ENCODE measurements at places on chromosomes 11 and 22.

DNA sequence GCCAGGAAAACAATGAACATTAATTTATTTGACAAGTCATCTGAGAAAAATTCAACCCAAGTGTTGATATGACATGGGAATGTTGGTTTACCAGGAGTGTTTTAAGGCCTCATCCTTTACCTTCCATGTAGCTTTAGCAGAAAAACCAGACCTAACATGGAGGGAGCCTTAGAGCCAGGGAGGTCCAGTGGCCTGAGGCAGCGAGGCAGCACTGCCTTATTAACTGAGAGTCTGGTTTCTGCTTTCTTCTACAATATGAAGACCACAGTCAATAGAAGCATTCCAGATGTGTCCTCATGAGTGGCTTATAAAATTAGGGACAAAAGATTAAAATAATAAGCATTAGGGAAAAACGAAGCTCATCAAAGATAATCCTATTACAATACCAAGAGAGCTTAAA is 61.5 kb downstream of the DKK3 start:
- DNase-seq, result no peak

DNA sequence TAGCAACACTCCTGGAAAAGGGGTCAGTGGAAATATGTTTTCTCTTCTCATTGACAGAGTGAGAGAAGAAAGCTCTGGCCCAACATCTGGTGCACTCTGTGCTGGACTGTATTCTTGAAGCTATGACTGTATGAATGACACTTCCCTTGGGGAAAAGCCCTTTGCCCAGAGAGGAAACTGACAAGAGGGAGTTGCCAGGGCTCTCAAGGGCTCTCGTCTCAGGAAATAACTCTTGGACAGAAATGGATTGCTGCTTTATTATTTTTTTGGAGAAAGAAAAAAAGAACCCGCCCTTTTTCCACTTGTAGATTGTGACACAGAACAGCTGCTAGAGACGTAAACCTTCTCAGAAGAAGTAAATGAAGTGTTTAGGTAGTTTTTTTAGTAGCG is 11.4 kb downstream of the ETS1 start:
- DNase-seq, result no peak

GRCh38 chr11:69157822-69158231 is 2.1 kb downstream of the SMIM38 start:
- DNase-seq, result no peak

GRCh38 chr11:119369132-119369925 is 12.2 kb downstream of the USP2 start:
- no peak for DNase-seq

GRCh38 chr11:69531071-69531716 is 49.7 kb downstream of the LINC01488 start:
- no peak for DNase-seq

DNA sequence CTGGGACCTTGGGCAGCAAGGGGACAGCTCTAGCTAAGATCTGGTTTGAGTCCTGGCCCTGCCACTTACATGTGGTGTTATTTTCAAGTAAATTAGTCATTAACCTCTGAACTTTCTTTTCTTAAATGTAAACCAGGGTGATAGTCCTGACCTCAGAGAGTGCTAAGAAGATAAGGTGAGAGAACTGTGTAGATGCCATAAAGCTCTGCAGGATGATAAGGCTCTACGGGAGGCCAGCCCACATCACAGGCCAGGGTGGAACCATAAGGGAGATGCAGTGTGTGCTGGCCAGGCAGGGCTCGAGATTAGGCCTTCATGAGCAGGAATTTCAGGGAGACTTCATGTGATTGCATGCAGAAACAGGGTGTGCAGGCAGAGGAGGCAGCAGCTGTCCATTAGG is 24.2 kb downstream of the NECTIN1 start:
- no peak for DNase-seq

DNA sequence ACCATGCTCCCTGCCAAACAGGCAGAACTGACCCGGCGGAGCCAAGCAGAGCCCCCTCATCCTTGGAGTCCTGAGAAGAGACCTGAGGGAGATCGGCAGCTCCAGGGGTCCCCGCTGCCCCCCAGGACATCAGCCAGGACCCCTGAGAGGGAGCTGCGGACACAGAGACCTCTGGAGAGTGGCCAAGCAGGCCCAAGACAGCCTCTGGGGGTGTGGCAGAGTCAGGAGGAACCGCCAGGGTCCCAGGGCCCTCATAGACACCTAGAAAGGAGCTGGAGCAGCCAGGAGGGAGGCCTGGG is 37.5 kb downstream of the TRIOBP start:
- no peak for DNase-seq

- DNase-seq, result no peak
Observed at GRCh38 chr11:134154441-134154840, 69.3 kb downstream of the NCAPD3 start.

GRCh38 chr11:46590740-46591605 is 2.9 kb downstream of the AMBRA1 start:
- DNase-seq, result no peak

GRCh38 chr11:33899400-33900037 is 7.6 kb upstream of the LMO2 start:
- no peak for DNase-seq

GRCh38 chr11:30631148-30631547 is 45.0 kb upstream of the MPPED2 start:
- no peak for DNase-seq

DNA sequence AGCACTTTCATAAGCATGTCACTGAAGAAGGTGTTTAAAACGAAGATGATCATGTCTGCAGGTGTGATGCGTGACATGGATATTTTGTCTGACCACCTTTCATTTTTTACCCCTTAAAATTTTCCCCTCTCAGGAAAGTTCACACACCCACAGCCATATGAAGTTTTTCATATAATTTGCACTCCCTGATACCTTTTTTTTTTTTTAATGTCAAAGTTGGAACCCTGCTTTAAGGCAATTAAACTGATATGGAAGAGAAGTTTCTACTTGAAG is 104.6 kb downstream of the ATXN10 start:
- no peak for DNase-seq

- DNase-seq, result no peak
Observed at GRCh38 chr11:80958361-80958760, 1517.5 kb upstream of the TENM4 start.

DNA sequence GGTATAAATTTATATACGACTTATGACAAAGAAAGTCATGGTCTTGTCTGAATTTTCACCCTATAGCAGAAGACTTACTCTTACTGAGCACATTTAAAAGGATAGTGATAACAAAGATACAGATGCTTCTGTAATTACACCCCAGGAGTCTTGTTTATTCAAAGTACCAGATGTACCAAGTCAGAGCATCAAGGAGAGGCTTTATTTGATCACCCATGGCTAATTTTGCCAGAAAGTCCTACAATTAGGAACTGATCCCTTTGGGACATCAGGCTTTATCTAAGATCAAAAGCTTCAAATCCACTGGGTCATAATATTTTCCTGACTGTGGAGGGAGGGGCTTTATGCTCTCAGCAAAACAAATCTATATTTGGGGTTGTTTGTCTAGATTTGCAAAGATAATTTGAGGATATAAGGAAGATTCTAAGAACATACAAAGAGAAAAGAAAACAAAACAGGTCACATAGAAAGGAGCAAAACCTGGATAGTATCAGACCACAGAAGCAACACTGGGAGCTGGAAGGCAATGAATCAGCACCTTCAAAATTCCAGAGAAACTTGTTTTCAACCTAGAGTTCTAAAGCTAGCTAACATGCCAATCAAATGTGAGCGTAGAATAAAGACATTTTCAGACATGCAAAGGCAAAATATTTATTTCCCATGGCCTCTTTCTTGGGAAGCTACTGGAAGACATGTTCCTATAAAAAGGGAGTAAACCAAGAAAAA is 124.8 kb upstream of the CSNK2A3 start:
- no peak for DNase-seq

- no peak for DNase-seq
Observed at GRCh38 chr22:28379075-28379779, 300.4 kb downstream of the TTC28 start.

DNA sequence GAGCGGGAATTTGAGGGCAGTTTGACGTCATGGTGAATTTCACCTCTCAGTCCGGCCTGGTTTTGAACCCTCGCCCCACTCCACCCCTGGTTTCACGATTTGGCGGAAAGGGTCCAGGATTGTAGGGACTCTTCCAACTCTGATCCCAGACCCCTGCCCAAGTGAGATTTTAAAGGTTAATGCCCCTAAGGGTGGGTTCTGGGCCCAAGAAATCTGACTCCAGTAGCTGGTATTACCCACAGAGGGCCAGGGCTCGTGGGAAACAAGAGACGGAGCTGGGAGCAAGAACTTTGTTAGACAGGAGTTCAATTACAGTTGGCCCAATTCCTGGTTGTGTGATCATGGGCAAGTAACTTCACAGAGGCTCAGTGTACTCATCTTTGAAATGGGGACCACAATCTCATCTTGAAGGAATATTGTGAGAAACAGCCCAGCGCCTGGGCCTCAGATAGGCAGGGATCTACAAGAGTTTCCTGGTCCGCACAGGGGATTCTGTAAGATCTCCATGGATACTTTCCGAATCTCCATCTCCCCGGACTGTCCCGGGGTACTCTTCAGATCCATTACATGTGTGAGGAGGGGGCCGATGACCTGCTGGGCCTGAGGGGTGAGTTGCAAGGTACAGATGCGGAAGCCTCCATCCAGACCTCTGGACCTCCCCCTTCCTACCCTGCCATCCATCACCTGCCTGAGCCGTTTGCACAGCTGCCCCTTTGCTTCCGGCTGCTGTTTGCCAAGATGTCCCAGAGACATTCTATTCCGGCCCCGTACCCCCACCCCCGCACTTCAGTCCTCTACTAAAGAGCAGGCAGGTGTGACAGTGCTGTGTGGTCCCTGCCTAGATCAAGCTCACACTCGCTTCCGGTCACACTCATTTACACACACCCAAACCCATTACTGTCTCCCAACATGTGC is 687 bp upstream of the CALCA start:
- no peak for DNase-seq

DNA sequence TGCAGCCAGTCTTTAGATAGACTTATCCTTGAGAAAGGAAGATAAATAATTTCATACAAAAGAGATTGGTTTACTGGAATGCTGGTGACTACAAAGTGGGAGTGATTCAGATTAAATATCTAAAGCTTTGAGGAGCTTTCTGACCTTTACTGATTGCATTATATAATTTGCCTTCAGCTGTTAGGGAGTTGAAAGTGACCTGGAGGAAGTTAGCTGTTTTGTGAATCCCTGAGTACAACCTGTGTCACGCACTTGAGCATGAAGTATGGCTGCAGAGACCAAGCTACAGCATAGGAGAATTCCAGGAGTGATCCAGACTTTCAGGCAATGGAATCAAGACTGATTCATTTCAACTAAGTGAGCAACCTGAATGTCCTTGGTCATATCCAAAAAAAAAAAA is 1848.3 kb upstream of the RAG2 start:
- DNase-seq, result no peak

DNA sequence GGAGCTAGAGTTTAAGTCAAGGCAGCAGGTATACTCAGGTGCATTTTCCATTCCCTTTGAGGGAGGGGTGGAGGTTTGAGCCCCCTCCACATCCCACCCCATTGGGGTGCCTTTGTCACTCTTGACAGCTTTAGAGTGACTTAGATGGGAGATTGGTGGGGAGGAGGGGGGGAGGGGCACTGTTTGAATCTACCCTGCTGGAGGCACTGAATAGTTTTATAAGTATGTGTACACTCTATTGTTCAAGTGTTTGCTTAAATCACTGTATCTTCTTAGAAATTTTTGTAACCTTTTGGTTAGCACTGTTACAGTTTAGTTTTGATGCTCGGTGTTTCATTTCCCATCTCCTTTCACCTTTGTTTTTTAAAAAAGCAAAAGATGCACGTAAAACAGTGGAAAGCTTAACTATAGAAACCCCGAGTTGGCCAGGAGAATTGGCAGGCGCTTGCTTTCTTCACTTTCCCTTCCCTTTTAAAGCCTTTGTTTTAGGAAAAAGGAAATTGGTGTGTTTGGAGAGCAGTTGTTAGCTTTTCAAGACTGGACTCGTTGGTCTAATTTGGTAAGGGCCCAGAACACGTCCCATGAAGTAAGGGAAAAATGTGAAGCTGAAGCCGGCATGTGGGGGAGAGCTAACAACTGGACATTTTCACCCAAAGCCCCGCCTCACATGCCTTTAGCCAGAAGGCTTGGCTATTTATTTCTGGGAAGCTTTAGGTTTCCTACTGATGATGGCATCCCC is 42.8 kb downstream of the TNRC6B start:
- no peak for DNase-seq

- DNase-seq, result no peak
Observed at GRCh38 chr11:81030186-81030585, 1589.4 kb upstream of the TENM4 start.

- no peak for DNase-seq
Observed at GRCh38 chr22:23388517-23388890, 191.6 kb downstream of the IGLL1 start.

DNA sequence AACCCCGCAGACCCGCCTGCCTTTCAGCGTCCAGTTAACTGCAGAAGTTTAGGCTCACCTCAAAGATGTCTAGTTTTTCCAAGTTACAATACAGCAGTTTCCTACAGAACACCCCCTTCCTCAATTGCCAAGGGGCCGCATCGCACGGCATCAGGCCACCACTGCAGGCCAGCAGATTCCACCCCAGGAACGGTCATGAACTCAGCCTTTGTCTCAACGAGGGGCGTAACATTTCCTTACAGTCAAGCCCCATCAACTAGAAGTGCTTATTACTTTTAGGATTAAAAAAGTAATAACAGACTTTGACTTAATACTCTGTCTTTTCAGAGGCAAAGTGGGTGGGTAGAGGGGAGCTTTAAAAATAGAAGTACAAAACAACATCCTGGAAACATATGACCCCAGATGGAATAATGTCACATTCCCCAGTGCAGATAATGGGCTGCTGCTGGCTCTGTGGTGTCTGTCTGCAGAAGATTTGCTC is 36.3 kb downstream of the PPP2R1B start:
- no peak for DNase-seq

GRCh38 chr11:93623179-93623578 is 38.3 kb upstream of the CEP295 start:
- no peak for DNase-seq

DNA sequence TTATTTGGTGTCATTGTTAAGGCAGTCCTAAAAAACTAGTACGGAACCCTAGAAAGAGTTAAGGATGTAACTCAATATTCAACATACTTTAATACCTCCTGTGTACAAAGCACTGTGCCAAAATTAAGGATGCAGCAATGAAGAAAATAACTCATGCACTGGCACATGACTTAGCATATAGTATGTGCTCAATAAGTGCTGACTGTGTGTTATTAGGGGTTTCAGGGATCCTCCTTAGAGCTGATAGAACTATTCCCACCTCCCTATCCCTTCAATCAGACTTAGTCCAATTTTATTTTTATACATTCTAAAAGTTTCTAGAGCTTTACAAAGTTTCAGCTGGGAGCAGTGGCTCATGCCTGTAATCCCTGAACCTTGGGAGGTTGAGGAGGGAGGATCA is 6.1 kb upstream of the FEZ1 start:
- no peak for DNase-seq

DNA sequence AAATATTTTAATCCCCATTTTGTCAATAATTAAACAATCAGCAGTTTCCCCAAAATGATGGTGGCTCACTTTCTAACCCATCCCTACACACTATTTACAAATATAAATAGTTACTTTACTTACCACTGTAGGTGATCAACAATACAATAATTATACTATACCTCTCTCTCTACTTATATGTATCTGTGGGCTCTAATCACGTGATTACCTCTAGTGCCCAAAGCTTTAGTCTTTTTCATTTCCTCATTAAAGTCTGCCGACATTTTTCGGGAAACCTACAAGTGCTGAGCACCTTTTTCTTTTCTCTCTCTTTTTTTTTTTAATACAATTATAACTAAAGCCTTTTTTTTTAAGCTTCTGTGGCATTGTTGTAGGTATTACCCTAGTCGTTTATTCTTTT is 23.9 kb downstream of the DLG2 start:
- DNase-seq, result no peak
